ENCODE measurements at places on chromosomes 4 and X. TPM values are rescaled to one million over a fixed set of nuclear protein-coding genes. Genes with fewer than 3 reads are reported as not detected.

GRCh38 chrX:151870602-151871001 lies 42.1 kb upstream of the MAGEA4 start:
- no peak overlapping the region for H3K4me3 ChIP-seq
- H3K27ac ChIP-seq = peak overlapping the region; percentile 66

The SLC10A4 gene
- polyA plus RNA-seq = 0.07 TPM

The PF4V1 gene
- polyA plus RNA-seq = not detected

The ITM2A gene
- polyA plus RNA-seq = 0.50 TPM

- no peaks in the 10 kb centered on the region for H3K36me3 ChIP-seq
- DNase-seq = no peak
- H3K27ac ChIP-seq = no peak overlapping the region
- no peaks in the 10 kb centered on the region for H3K27me3 ChIP-seq
- H3K4me3 ChIP-seq = no peak overlapping the region
Observed at GRCh38 chr4:15587649-15588048, 67.5 kb downstream of the FBXL5 start.

DNA sequence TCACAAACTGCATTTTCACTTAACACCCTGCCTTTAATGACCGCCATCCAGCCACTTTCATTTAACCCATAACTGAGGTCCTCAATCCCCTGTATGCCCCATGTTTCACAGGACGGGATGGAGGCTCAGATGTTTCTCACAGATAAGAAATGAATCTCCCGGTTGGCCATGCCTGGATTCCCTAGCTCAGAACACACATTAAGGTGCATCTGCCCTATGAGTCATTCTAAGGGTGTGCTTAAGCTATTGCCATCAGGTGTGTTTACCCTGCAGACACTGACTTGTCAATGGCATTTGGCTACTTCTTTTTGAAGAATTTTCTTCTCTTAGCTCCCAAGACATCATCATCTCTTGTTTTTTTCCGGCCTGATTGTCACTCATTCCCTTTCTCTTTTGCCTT lies 222.6 kb upstream of the SMIM31 start:
- no peaks in the 10 kb centered on the region for H3K36me3 ChIP-seq
- DNase-seq = no peak
- H3K27me3 ChIP-seq = no peaks in the 10 kb centered on the region
- H3K4me3 ChIP-seq = no peak overlapping the region
- no peaks in the 10 kb centered on the region for H3K4me1 ChIP-seq
- no peak overlapping the region for H3K27ac ChIP-seq

GRCh38 chr4:188432328-188432727 lies 293.1 kb downstream of the TRIML1 start:
- no peak overlapping the region for H3K4me3 ChIP-seq
- H3K27ac ChIP-seq = no peak overlapping the region
- DNase-seq = no peak
- H3K36me3 ChIP-seq = no peaks in the 10 kb centered on the region
- no peaks in the 10 kb centered on the region for H3K27me3 ChIP-seq

GRCh38 chrX:35150642-35151239 lies 208.1 kb downstream of the FAM47B start:
- no peaks in the 10 kb centered on the region for H3K4me1 ChIP-seq
- no peaks in the 10 kb centered on the region for H3K27me3 ChIP-seq
- H3K36me3 ChIP-seq = no peaks in the 10 kb centered on the region
- no peak overlapping the region for H3K4me3 ChIP-seq
- H3K27ac ChIP-seq = no peak overlapping the region

DNA sequence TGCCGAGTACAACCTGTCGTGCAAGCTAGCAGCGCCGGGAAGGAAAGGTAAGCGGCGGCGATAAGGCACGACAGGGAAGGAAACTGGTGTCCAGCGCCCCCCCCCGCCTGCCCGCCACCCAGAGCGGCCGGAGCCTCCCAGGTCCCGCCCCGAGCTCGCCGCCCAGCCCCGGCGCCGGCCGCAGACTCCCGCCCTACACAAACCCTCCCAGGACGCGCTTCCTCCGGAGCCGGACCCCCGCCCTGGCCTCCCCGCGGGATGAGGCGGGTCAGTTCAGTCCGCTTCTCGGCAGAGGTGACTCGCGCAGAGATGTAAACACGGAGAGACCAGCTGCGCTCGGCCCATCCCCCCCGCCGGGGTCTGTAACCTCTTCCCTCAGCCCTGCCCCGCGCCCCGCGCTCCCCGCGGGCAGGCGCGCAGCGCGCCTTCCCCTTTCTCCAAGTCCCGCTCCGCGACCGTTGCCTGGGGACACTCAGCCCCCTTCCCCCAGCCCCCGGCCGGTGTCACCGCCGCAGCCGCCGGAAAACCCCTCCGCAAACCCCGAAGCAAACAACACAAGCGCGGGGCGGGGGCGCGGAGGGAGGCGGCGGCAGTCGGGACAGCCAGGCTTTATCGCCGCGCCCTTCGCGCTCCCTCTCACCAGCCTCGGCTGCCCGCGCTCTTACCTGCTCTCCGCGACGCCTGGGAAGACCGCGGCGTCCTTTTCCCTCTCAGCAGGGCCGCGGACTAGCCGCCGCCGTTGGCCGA lies 543 bp downstream of the ELF2 start:
- peaks cover 3% of the 10 kb centered on the region for H3K4me1 ChIP-seq
- DNase-seq = peak; percentile 74
- H3K27ac ChIP-seq = peak overlapping the region; percentile 95
- no peaks in the 10 kb centered on the region for H3K27me3 ChIP-seq
- H3K4me3 ChIP-seq = peak overlapping the region; percentile 95
- no peaks in the 10 kb centered on the region for H3K36me3 ChIP-seq

The ERCC6L gene
- polyA plus RNA-seq = 1.7 TPM

GRCh38 chr4:15558561-15558960 lies 88.9 kb downstream of the CC2D2A start:
- no peak overlapping the region for H3K4me3 ChIP-seq
- H3K4me1 ChIP-seq = no peaks in the 10 kb centered on the region
- H3K27ac ChIP-seq = no peak overlapping the region
- peaks cover 6% of the 10 kb centered on the region for H3K36me3 ChIP-seq

DNA sequence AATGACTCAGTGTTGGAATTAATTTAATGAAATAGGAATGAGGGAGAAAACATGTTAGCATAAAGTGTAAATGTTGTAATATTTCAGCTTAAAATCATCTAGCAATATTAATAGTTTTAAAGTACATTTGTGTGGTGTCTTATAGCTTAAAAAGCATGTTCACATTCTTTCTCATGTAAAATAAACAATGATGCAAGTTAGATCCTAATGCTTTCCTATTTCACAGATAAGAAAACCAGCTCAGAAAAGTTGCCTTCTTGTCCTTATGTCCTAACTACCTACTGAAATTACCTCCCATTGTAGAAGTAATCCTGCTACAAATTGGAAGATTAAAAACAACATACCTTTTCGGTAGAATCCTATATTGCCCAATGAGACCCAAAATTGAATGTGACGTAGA lies 40.9 kb upstream of the PRDM8 start:
- peak; percentile 34 for DNase-seq
- no peak overlapping the region for H3K4me3 ChIP-seq
- H3K36me3 ChIP-seq = no peaks in the 10 kb centered on the region
- H3K27me3 ChIP-seq = no peaks in the 10 kb centered on the region
- no peak overlapping the region for H3K27ac ChIP-seq
- H3K4me1 ChIP-seq = no peaks in the 10 kb centered on the region

DNA sequence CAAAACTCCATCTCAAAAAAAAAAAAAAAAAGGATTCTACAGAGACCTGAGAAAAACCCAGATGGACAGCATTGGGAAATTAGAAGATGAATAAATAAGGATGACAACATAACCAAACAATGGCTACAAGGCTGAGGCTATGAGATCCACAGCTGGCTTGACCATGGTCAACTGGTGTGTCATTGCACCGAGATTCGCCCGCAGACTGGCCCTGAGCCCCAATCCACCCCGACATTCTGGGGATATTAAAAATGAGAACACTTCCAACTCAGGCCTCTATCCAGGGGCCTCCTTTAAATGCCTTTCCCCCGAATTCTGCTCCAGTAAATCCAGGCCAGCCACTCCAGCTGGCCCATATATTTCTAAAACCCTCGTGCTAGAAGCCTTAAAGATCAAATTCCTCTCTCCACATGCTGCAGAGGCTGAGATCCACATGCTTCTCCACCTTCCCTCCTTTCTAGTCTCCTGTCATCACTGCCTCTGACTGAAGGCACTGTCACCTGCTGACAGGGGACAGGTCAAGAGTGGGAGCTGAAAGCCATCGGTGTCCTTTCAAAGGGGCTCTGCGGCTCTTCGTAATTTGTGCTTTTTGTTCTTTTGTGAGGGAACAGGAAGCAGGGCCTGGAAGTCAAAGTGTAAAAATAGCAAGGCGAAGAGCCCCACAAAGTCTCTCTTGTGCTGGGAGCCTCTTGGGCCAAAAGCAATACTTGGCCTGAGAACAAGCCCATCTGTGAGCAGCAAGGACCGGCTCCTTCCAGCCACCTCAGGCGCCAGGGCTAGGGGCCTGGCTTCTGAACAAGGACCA lies 203.7 kb downstream of the NSUN7 start:
- H3K36me3 ChIP-seq = no peaks in the 10 kb centered on the region
- no peak overlapping the region for H3K4me3 ChIP-seq
- H3K27me3 ChIP-seq = no peaks in the 10 kb centered on the region
- peak; percentile 26 for DNase-seq
- H3K4me1 ChIP-seq = peaks cover 10% of the 10 kb centered on the region

DNA sequence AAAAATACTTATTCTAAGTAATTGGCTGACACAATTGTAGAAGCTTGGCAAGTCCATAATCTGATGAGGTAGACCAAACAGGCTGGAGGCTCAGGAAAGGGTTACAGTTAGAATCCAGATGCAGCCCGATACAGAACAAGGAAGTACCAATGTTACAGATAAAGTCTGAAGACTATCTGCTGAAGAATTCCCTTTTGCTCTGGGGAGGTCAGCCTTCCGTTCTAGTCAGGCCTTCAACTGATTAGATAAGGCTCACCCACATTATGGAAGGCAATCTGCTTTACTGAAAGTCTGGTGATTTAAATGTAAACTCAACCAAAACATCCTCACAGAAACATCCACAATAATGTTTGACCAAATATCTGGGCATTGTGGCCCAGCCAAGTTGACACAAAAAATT lies 7.4 kb upstream of the DYNLT3 start:
- H3K27ac ChIP-seq = no peak overlapping the region
- H3K4me1 ChIP-seq = no peaks in the 10 kb centered on the region
- H3K36me3 ChIP-seq = no peaks in the 10 kb centered on the region
- H3K4me3 ChIP-seq = no peak overlapping the region
- no peak for DNase-seq
- no peaks in the 10 kb centered on the region for H3K27me3 ChIP-seq

DNA sequence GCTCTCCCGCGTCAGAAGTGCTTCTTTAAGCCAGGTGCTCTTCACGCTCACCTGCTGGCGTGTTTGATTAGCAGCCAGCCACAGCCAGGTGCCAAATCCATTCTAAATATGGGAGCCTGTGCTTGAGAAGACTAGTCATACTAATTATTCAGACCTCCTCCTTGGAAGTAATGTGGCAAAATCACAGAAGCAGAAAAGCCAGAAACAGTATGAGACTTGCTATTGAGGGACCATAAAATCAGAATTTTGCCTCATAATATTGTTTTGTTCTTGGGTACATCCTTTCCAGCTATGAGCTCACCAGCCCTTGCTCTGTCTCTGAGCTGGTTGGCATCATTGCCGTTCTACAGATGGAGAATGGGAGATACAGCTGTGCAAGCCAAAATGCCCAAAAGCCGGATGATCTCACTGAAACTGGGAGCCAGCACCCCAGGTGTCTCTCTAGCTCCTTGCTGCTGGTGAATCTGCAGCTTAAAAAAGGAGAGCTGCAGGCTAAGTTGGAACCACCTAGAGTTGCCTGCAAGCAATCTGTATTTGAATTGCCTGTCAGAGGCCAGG lies 205.4 kb downstream of the SHROOM3 start:
- H3K4me1 ChIP-seq = peaks cover 3% of the 10 kb centered on the region
- H3K27me3 ChIP-seq = no peaks in the 10 kb centered on the region
- no peak for DNase-seq
- H3K4me3 ChIP-seq = no peak overlapping the region

DNA sequence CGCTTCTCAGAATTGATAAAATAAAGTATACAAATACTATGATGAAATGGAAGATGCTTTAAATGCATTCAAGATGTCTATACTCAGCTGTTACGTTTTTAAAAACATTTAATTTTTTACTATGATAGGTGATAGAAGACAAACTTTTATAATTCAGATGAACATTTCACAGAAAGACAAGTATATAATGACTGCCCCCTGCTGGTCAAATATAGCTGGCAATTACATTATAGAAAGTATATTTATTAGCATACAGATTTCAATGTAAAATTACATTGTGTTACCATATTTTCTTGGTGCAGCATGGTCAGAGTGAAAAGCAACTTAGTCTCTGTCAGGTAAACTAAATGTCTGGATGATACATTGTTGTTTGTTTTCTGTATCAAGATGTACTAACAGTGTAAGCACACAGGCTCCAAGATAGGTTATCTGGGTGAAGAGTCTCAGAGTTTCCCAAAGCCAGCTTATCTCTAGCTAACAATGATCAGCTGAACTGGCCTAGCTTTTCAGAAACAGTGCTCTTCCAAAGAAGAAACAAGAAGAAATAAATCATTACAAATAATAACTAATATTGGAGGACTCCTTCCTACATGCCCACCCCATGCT lies 54.1 kb downstream of the SRPX start:
- DNase-seq = no peak
- H3K27ac ChIP-seq = no peak overlapping the region
- no peak overlapping the region for H3K4me3 ChIP-seq
- no peaks in the 10 kb centered on the region for H3K4me1 ChIP-seq
- no peaks in the 10 kb centered on the region for H3K27me3 ChIP-seq
- no peaks in the 10 kb centered on the region for H3K36me3 ChIP-seq

DNA sequence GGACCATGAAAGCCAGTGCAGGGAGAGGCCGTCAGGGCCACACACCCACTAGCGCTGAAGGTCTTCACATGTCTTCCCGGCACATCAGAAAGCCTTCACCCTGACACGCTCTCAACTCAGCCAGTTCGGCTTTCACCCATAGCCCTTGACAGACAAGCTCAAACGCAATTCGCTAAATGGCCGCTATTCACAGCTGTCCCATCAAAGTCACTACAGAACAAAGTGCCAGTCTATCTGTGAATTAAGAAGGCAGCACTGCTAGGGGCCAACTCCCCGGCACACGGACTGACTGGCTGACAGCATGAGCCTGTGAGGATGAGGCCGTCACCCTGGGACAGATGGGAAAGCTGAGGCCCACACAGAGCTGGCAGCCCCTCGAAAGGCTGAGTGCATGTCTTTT lies 45.7 kb downstream of the ACOX3 start:
- no peak overlapping the region for H3K27ac ChIP-seq
- peaks cover 21% of the 10 kb centered on the region for H3K4me1 ChIP-seq
- H3K36me3 ChIP-seq = peaks cover 1% of the 10 kb centered on the region
- no peaks in the 10 kb centered on the region for H3K27me3 ChIP-seq
- no peak for DNase-seq

DNA sequence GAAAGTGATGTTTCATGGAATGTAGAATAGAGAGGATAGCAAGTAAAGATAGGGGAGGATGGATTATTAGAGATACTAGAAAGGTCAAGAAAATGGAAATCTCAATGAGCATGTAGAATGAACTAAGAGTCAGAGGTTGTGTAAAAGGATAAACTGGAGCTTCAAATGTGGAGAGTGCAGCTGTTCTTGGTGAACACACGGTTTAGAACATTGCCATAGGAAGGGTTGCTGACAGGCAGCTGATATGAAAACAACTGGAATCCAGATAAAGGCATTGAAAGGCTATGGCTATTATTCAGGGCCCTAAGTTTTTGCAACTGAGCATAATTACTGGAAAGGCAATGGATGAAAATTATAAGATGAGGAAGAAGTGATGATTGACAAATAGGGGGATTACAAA lies 239.6 kb upstream of the VEGFC start:
- no peaks in the 10 kb centered on the region for H3K36me3 ChIP-seq
- no peak for DNase-seq
- H3K27me3 ChIP-seq = no peaks in the 10 kb centered on the region

Data from fibroblast of lung (primary cell).